ENCODE measurements at places on chromosomes 7 and 10. TPM values are rescaled to one million over a fixed set of nuclear protein-coding genes. Genes with fewer than 3 reads are reported as not detected.

DNA sequence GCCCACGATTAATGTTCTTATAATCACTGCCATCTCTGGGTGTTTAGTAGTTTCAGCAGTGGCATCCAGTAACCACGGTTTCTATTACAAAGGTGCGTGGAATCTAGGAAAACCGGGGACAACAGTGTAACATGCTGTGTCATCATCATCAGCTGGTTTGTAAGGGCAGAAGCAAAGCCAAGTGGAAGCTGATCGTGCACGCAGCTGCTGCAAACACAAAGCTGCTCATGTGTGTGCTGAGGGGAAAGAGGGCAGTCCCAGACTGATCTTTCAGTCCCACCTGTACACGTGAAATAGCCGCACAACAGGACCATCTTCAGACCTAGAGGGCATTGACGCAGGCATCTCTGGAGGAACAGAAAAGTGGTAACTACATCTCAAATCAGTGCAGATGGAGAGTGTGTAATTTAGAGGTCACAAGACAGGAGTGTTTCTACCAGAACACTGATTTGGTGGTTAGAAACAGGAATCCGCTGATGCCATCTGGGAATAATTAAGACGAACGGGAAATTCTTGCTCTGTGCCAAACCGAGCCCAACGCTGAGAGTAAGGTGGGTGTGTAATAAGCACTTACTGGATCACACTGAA lies 13.4 kb downstream of the ANKRD16 start:
- H3K27me3 ChIP-seq: no peaks in the 10 kb centered on the region

GRCh38 chr7:44380831-44381493 lies 55.6 kb upstream of the CAMK2B start:
- no peak overlapping the region for H3K27ac ChIP-seq
- no peaks in the 10 kb centered on the region for H3K27me3 ChIP-seq
- H3K36me3 ChIP-seq: peaks cover 52% of the 10 kb centered on the region
- DNase-seq: no peak
- peaks cover 4% of the 10 kb centered on the region for H3K4me1 ChIP-seq

DNA sequence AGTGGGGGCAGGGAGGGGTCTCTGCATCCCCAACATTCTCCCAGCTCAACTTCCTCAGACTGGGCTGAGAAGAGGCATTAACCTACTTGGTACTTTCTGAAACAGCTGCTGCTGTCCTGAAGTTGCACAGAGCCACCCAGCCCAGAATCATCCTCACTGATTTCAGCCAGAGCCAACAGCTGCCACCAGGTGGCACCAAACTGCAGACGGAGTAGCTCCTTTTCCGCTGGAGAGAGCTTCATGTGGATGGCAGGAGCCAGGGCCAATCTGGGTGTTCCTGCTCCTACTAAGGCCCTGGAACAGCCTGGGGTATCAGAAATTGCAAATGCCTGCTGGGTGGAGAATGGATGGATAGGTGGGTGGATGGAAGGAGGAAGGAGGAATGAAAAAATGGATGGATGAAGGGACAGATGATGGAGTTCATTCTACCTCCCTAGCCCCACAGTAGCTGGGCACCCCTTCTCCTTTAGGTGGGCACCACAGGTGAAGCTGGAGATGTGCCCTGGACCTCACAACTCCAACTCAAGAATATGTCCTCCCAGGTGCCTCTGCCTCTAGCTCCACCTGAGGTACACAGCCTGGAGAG lies 11.8 kb upstream of the DRGX start:
- no peak overlapping the region for H3K27ac ChIP-seq
- peak; percentile 78 for DNase-seq
- peaks cover 61% of the 10 kb centered on the region for H3K27me3 ChIP-seq
- H3K36me3 ChIP-seq: no peaks in the 10 kb centered on the region
- no peak overlapping the region for H3K4me3 ChIP-seq
- H3K4me1 ChIP-seq: no peaks in the 10 kb centered on the region

The AKR1C4 gene
- total RNA-seq: not detected

- peaks cover 28% of the 10 kb centered on the region for H3K36me3 ChIP-seq
- DNase-seq: no peak
- peaks cover 26% of the 10 kb centered on the region for H3K4me1 ChIP-seq
Measured at GRCh38 chr7:10939237-10939910, 34.3 kb upstream of the PHF14 start.
